NCI-H446 (cell line): ENCODE measurements at places on chromosomes 6 and 20.

DNA sequence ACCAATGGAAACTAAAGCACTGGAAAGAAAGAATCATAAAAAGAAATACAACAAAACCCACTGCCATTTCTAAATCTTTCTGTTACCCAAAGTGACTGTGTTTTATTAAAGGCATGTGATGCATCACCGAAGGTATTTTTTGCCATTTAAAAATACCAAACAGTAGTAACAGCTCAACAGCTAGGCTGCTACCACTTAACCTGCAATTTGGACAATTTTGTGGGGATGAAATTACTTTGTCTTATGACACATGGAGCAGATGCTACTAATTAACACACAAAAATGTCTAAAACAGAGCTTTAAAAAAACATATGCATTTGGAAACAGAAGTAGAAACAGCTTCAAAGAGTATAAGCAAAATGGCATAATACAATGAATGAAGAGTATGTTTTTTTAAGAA, 97.4 kb downstream of the ATXN1 start:
- DNase-seq = no peak

GRCh38 chr20:17327185-17328148, 100.6 kb downstream of the PCSK2 start:
- DNase-seq = no peak

- DNase-seq = no peak
Measured at GRCh38 chr20:61855286-61855685, 210.4 kb downstream of the TAF4 start.

DNA sequence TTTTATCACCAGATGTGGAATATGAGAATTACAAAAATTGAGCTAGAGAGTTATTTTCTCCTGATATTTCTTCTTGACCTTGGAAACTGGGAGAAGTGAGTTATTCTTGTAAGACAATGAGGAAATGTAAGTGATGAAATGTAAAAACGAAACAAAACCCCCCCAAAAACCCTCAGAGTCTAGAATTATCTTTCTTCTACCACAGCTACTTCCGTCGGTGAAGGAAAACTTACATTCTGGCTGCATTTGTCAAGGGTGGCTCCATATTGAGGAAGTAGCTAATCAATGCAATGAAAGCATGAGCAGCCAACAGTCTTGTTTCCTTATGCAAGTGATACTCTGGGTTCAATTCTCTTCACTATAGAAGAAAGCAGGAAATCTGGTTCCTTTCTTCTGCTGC, 661.7 kb upstream of the CITED2 start:
- DNase-seq = no peak

DNA sequence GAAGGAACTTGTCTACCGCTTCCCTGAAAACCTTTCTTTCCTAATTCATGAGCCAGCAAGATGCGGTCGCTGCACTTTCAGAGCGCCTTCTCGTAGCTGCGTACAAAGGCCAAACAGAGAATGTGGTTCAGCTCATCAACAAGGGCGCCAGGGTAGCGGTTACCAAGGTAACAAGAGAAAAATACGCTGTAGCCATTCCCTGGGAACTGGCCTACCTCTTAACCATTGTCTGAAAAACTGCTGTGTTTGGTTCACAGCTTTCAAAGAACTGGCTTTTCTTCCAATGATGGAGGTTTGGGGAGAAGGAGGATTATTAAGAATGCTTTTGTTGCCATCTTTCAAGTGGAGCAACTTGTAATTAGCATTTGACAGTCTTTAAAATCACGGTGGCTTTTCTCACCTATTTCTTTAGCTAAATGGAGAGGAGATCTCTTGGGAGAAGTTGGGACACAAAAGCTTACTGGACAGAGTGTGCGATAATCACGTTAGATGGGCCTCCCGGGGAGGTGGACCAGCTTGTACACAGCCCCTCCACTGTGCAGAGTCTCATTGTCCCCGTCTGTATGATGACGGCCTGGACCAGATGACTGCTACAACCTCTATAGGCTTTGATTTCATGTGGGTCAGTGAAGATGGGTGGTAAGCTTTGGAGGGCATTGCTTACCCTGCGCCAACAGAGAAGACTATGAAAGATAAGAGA, 71.5 kb downstream of the LYRM2 start:
- DNase-seq = no peak

GRCh38 chr6:42392833-42393232, 58.9 kb downstream of the TRERF1 start:
- DNase-seq = no peak

GRCh38 chr6:20180935-20181334, 31.3 kb downstream of the MBOAT1 start:
- DNase-seq = no peak

GRCh38 chr20:33291830-33292355, 8.9 kb downstream of the BPIFB1 start:
- DNase-seq = peak; percentile 66

GRCh38 chr6:131954775-131955107, 3.6 kb upstream of the CCN2 start:
- DNase-seq = no peak

GRCh38 chr20:63580796-63581461, 6.9 kb upstream of the HELZ2 start:
- no peak for DNase-seq

DNA sequence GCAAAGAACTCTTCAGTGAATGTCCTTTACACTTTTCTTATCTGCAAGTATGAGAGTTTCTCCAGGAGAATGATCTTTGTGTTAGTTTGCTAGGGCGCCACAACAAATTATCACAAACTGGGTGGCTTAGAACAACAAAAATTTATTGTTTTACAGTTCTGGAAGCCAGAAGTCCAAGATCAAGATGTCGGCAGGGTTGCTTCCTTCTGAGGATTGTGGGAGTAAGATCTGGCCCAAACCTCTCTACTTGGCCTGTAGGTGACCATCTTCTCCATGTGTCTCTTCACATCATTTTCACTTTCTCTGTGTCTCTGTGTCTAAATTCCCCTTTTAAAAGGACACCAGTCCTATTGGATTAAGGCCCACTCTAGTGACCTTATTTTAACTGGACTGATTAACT, 103.0 kb downstream of the ADTRP start:
- no peak for DNase-seq

- no peak for DNase-seq
Measured at GRCh38 chr6:130147111-130147510, 75.6 kb downstream of the SAMD3 start.
